Tibial nerve (tissue), 4 donors: ENCODE measurements at places on chromosomes 11 and 22. TPM values are rescaled to one million over a fixed set of nuclear protein-coding genes. Genes with fewer than 3 reads are reported as not detected.

The SEC14L6 gene
- total RNA-seq = 0.21 TPM

GRCh38 chr11:61958590-61958989 is 8.4 kb downstream of the BEST1 start:
- DNase-seq = no peak

GRCh38 chr11:107799218-107799859 is 59.2 kb downstream of the SLC35F2 start:
- peak; percentile 85 for DNase-seq

DNA sequence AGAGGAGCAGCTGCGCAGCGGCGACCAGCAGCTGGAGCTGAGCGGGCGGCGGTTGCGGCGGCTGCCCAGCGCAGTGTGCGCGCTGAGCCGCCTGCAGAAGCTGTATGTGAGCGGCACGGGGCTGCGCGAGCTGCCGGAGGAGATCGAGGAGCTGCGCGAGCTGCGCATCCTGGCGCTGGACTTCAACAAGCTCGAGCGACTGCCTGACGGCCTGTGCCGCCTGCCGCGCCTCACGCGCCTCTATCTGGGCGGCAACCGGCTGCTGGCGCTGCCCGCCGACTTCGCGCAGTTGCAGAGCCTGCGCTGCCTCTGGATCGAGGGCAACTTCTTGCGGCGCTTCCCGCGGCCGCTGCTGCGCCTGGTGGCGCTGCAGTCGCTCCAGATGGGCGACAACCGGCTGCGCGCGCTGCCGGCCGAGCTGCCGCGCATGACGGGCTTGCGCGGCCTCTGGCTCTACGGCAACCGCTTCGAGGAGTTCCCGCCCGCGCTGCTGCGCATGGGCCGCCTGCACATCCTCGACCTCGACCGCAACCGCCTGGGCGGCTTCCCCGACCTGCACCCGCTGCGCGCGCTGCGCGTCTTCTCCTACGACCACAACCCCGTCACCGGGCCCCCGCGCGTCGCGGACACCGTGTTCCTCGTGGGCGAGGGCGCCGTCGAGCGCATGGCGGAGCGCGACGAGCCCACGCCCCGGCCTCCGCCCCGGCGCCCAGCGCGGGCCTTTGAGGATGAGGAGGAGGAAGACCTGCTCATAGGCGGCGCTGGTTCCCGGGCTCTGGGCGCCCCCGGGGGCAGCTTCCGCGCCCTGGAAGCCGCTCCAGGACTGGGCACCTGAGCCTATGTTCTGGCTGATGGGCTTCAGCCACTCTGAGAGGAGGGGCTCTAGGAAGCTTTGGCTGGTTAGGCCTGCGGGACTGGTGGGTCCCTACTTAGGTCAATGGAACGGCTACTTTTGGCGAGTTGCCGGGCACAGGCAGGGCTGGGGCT is 787 bp downstream of the LRRC10B start:
- DNase-seq = no peak
